Astrocyte (in vitro differentiated cells and primary cell): ENCODE measurements at places on chromosomes 11 and 22. TPM values are rescaled to one million over a fixed set of nuclear protein-coding genes. Genes with fewer than 3 reads are reported as not detected.

GRCh38 chr11:8933931-8934330 lies 1.2 kb upstream of the C11orf16 start:
- DNase-seq: no peak

The DEFB131B gene
- total RNA-seq: not detected in 2 replicates

DNA sequence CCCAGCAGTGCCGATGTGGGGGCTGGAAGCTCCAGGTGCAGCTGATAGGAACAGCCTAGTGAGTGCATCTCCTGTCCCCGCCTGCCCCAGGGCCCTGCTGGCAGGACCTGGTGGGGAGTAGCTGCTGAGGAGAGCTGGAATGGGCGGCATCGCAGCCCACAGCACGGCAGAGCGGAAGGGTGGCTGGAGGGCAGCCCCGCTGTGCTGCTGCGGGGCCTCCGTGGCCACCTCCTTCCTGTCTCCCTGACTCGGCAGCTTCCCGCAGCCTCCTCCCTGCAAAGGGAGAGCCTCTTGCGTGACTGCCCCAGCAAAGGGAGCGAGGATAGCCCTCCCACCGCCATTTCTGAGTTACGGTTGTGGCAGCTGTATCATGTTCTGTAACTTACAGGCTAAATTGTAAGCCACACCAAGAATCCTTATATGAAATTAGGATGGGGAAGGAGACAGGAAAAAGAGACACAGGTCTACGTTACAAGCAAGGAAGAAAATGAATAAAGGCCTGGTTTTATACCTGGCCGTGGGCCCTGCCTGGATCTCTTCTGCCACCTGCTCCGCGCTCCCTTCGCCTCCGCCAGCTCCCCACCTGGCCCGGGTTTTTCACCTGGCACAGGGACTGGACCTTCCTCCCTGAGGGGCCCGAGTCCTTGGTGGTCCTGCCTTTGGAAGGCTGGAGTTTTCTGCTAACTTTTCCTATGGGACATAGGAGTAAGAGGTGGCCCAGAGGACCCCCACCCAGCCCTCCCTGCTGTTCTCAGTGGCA lies 10.0 kb downstream of the TPCN2 start:
- no peak for DNase-seq

DNA sequence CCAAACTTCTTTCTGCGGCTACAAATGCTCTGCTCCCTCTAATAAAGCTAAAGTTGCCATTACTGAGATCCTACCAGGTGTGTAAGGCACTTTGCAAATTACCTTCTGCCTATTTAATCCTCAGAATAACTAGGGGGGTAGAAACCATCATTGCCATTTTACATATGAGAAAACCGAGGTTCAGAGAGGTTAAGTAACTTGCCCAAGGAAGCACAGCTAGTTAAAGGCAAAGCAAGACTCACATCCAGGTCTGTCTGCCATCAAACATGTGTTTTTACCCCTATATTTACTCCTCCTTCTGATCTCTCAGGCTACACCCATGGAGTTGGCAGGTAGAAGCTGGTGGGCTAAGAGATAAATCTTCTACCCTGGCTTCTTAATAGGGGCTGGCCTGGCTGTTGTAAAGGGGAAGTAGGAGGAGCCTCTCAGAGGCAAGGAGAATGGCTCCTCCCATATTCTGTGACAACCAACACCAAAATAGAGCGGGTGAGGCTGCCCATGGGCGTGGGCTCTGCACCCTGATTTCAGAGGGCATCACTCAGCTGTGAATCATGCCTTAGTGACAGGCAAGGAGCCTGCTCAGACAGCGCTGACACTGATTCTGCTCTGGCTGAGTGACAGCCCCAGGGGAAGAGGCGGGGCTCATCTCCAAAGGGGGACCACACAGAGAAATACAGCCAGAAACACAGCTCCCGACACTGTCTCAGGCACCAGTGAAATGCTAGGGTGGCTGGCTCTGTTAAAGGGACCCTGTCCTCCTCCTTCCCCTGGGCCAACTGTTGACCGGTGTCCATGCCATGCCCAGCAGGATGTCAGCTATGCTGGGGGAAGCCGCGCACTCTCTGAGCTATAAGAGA lies 106.8 kb downstream of the ABTB2 start:
- no peak for DNase-seq

- peak; percentile 37 for DNase-seq
Observed at GRCh38 chr11:78310500-78310909, 107.1 kb downstream of the GAB2 start.

The FREY1 gene
- total RNA-seq: 0.79 and 1.5 TPM in 2 replicates

DNA sequence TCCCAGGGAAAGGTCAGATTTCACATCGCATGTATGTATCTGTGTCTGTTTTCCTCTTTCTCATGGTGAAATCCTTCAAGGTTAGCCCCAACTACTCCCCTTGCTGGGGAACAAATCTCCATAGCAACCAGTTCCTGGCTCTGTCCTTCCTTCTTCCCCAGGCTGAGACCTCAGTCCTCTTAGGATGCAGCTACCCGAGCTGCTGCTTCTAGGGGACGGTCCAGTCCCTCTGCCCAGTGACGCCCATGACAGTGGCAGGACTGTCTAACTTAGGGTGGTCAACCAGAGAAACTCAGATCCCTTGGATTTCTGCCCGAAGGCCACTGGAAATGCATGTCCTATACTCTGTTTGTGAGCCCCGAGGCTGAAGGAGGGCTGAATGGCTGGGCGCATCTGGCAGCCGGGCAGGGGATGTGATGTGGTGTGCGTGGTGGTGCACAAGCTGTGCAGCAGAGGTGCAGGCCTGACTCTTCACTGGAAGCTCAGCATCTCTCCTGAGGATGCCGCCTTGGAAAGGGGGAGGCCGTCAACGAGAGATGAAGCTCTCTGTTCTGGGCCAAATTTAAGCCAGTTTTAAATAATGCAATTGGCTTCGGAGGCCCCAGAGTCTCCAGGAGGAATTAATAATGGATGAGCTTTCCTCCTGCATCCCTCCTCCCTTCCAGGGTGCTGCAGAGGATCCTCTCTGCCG lies 118.7 kb upstream of the B3GAT1 start:
- no peak for DNase-seq

DNA sequence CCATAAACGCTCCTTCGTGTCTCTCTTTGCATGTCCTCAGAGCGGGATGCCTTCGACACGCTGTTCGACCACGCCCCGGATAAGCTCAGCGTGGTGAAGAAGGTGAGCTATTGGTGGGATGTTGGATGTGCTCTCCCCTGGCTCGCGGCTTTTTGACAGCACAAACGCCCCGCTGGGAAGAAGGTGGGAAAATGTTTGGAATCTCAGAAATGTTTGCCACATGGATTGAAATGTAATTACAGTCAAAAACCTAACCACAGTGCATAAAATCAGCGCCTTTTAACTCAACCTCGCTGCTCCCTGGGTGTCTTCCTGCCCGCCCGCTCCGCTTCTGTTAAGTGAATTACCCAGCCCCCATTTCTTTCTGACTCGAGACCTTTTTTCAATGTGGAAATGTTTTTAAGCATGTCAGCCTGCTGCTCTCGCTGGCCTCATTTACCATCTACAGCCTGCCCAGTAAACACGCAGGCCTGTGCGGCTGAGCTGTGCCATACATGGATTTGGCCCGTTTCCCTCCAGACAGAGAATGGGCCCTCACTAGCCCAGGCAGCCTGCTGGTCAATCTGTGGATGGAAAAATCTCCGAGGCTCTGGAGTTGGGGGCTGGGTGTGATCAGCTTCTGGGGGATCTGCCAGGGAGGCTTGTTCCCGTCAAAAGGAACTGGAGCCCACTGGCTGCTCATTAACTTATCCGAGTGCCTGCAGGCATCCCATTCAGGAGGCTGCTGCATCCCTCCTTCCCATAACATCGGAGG lies 32.7 kb upstream of the PARVG start:
- peak; percentile 82 for DNase-seq

GRCh38 chr22:49976439-49977175 lies 16.0 kb downstream of the PIM3 start:
- DNase-seq: no peak

DNA sequence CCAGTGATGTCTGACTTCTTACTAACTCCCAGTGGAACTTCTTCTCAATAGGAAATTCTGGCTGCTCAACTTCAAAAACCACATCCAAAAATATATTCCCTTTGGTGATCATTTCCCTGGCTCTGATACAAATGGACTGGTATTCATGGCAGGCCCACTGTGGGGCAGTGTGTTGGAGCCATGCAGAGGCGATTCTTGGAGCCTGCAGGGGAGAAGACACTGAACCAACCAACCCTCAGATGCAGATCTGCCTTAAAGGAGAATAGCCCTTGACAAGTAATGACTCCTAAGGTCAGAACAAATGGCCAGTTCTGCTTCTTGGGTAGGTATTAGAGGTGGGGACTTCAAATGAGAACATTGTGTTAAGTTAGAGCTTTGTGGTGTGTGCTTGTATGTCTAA lies 12.2 kb downstream of the OR4D9 start:
- no peak for DNase-seq

DNA sequence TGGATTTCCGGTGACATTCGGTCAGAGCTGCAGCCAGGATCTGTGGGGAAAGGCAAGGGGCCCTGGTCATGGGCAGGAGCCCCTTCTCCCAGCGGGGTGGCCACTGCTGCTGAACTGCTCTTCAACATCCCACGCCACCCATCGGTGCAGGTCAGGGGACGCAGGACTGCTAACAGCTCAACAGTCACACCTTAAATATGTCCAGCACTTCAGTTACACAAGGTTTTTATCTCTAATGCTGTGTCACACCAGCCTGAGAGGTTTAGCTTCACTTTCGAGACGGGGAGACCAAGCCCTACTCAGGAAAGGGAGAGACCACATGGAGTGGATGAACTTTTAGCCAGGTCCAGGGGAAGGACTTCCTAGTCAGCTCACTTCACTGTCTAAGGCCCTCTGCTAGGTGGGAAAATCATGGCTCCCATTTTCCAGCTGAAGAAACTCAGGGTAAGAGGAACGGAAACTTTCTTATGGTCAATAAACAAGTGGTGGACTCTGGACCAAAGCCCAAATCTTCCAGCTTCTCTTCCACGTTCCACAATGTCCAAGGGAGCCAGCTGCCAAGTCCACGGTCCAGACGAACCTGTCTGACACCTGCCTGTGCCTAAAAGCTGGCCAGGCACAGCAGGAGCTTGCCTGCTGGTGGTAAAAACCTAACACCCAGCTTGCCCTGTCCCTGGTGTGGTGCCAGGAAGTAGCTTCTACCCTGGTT lies 21.0 kb upstream of the CHADL start:
- no peak for DNase-seq

GRCh38 chr22:39021552-39022250 lies 774 bp downstream of the APOBEC3D start:
- DNase-seq: no peak

GRCh38 chr11:9605742-9606141 lies 32.3 kb downstream of the WEE1 start:
- DNase-seq: no peak

- peak; percentile 23 for DNase-seq
Observed at GRCh38 chr11:28939381-28939780, 831.2 kb downstream of the METTL15 start.

- no peak for DNase-seq
Observed at GRCh38 chr22:36303115-36303467, 50.2 kb downstream of the APOL1 start.

DNA sequence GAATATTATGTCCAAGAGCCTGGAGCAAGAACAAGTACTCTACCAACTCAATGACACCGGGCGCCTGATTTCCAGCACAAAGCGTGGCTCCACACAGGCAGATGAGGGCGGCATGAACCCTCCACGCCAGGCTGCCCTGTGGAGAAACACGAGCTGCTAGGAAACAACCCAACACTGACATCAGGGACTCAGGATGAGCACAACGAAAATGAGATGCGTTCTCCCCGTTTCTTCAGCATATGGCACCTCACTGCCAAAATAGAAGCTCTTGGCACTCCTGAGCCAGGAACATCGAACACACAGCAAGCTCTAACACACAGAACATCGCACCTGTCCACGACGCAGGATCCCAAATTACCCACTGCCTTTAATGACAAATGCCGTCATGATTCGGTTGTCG lies 68.3 kb downstream of the NCAPD3 start:
- no peak for DNase-seq

The SSTR3 gene
- total RNA-seq: 0.07 TPM in 1 of 2 replicates, not detected in the other

The CLMP gene
- total RNA-seq: 16.0 and 26.5 TPM in 2 replicates

GRCh38 chr11:455566-456147 lies 5.6 kb downstream of the PTDSS2 start:
- no peak for DNase-seq

- no peak for DNase-seq
Observed at GRCh38 chr22:35334004-35334403, 34.3 kb downstream of the TOM1 start.

GRCh38 chr11:22681281-22681812 lies 14.9 kb downstream of the GAS2 start:
- DNase-seq: no peak

The OR51I1 gene
- not detected in 2 replicates for total RNA-seq

GRCh38 chr11:20670932-20671403 lies 1.6 kb downstream of the NELL1 start:
- no peak for DNase-seq

The TMEM151A gene
- total RNA-seq: 1.8 and 2.0 TPM in 2 replicates

- DNase-seq: no peak
Observed at GRCh38 chr11:10650630-10651029, 42.9 kb downstream of the IRAG1 start.

- peak; percentile 86 for DNase-seq
Observed at GRCh38 chr11:35040221-35040942, 98.6 kb upstream of the CD44 start.

DNA sequence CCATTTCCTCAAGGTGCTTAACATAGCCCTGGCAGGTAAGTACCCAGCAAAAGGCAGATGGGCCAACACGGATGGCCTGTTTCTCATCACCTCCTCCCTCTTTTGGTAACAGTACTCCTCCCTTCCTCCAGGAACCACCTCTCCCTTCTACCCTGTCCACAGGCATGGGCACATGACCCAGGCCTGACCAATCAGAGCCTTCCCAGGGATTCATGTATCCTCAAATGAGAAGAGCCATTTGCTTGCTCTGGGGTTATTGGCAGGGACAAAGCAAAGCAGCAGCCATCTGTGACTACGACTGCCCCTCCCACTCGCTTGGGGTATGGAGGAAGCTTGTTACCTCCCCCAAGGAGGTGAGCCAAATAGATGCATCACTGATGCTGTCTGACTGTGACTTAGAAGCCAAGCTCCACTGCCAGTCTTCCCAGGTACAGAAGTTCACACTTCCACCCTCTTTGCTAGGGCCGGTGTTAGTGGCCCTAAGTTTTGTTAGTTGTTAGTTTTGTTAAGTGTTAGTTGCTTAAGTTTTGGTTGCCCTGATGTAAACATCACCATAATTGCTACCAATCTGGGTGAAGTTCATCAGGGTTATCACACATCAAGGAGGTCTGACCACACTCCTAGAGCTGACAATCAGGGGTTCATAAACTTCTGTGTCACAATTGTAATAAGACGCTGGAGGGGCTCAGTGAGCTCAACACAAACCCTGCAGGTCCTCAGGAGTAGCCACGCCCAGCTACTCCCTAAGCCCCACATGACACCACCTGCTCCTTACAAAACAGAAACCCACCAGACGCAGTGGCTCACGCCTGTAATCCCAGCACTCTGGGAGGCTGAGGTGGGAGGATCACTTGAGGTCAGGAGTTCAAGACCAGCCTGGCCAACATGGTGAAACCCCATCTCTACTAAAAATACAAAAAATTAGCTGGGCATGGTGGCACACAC lies 57.3 kb downstream of the ARFGAP3 start:
- DNase-seq: no peak
